ENCODE measurements at places on chromosomes 2 and 18.

DNA sequence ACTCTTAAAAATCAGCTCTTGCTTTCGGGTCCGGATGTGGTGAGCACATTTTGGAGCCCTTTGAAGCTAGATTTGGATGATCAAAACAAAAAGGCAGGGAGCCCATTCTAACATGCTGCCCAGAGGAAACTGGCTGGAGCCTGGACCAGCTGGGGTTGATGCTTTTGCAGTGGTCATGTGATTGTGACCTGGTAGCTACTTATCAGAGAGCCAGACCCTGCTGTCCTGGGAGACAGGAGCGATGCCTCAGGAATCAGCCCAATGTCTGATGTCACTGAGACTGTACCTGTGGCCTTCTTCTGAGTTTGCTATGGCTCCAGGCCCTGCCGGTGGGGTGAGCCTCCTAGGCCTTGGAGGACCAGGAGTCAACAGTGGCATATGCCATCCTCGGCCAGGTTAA, 18.7 kb upstream of the SCLY start:
- no peak for DNase-seq

DNA sequence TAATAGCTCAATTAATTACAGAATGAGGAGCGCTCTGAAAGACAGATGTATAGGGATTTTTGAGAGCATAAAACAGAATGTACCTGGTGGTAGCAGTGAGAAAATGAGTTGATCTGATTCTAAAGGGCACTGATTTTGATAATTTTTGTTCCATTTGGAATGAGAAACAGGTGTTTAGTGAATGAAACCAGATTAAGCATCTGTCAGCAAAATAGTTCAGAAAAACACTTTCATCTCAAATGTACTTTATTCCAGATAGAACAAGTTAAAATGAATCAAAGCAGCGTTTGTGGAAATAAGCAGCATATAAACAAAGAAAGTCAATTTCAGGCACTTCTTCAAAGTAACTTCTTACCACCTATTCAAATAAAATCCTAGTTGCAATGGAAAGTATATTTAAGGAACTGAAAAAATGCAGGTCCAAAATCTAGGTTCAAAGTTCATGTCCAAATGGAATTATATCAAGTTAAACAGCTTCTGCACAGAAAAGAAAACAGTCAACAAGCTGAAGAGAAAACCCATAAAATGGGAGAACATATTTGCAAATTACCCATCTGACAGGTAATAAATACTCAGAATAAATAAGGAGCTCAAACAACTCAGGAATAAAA, 11.9 kb upstream of the REG3A start:
- DNase-seq, result no peak

- no peak for DNase-seq
These were observed 3.3 kb downstream of the KLHL30 start for GRCh38 chr2:238141541-238142318.

GRCh38 chr2:118622913-118623312, 224.5 kb downstream of the EN1 start:
- DNase-seq, result no peak

- no peak for DNase-seq
These were observed 100.7 kb downstream of the LYPD6 start for GRCh38 chr2:149430743-149431736.

DNA sequence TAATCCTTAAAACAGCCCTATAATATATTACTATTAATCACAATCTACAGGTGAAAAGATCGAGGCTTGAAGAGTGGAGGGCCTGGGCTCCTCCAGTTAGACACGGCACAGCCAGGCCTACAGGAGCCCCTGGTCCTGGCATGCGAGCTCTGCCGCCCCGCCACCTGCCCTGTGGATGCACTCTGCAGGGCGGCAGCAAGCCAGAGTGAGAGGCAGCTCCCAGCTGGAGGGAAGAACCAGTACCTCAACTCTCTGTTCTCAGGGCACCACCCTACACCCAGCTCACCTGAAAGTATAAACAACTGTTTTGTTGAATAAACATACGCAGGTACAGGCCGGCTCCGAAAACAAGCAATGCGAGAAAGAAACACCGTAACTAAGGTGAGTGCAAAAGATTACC, 34.6 kb downstream of the EIPR1 start:
- no peak for DNase-seq

GRCh38 chr2:216287251-216287650, 85.0 kb downstream of the MARCHF4 start:
- DNase-seq, result no peak

GRCh38 chr2:133503323-133503722, 64.9 kb downstream of the NCKAP5 start:
- DNase-seq, result no peak

- DNase-seq, result no peak
These were observed 23.0 kb downstream of the CDC42EP3 start for GRCh38 chr2:37648331-37649011.

- no peak for DNase-seq
These were observed 682.0 kb upstream of the ID2 start for GRCh38 chr2:7999683-8000476.

GRCh38 chr2:208906330-208906729, 499.7 kb downstream of the PTH2R start:
- no peak for DNase-seq

GRCh38 chr2:147567136-147567535, 277.7 kb upstream of the ACVR2A start:
- DNase-seq, result no peak

DNA sequence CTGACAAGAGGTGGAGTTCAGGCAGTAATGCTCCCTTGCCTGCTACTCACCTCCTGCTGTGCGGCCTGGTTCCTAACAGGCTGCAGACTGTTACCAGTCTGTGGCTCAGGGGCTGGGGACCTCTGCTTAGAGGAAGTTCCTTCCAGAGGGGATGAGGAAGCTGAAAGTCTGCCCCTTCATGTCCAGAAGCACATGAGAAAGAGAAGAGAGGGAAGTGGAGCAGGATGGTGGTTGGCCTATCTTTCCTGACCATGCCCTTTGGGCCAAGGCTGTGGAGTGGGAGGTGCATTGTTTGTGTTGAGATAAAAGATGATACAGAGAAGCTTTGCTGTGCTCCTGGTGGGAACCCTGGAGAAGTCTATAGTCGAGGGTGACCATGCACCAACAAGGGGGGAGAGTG, 112.5 kb downstream of the LPIN1 start:
- DNase-seq, result no peak

- no peak for DNase-seq
These were observed 2.8 kb downstream of the IMPA2 start for GRCh38 chr18:11984091-11984490.

DNA sequence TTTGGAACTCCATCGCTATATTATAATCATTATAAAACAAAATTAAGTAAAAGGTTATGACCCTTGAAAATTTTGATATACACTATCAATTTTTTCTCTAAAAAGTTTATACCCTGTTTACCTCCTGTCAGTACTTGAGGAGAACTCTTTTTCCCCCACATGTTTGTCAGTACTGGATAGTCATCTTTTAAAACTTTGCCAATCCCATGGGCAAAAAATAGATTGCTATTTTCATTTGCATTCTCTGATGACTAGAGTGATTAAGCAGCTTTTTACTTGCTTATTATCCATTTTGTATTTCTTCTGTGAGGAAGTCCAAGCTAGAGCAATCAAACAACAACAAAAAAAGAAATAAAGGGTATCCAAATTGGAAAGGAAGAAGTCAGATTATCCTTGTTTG, 76.4 kb downstream of the DGKD start:
- DNase-seq, result no peak

DNA sequence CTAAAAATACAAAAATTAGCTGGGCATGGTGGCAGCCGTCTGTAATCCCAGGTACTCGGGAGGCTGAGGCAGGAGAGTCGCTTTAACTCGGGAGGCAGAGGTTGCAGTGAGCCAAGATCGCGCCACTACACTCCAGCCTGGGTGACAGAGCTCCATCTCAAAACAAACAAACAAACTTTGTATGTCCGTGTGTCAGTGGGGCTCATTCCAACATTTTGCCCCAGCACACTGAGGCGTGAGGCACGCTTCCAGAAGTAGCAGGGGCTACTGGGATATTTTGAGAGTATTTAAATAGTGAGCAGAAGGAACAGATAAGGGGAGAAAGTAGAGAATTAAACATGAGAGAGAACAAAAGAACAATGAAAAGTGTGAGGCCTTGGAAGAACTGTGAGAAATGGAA, 83.3 kb upstream of the TANK start:
- DNase-seq, result no peak

DNA sequence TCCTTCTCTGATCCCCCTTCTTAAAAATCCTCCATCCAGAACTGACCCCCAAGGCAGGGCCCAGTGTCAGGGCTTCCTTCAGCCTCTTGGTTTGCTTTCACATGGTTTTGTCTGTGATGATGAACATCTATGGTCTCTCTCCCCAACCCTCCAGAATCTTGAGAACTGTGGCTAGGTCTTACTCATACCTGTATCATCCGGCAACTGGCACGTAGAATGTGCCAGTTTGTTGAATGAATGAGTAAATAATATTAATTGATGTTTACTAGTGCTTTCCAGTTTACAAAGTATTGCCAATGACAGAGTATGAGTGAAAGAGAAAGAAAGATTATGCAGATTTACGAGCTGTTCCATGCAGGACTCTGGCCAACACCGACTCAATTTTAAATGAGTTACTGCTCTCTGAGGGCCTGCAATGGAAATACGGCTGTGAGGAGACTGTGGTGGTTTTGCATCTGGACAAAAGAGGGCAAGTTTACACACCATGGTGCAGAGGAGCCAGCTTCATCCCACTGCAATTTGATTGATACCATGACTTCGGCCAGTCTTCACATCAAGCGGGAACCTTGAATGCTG, 29.9 kb upstream of the TRIB2 start:
- DNase-seq, result no peak
